ENCODE measurements at places on chromosomes 2 and 18. TPM values are rescaled to one million over a fixed set of nuclear protein-coding genes. Genes with fewer than 3 reads are reported as not detected.

C2orf81 gene
- total RNA-seq, result 22.5 TPM

ADD2 gene
- not detected for total RNA-seq

SRD5A2 gene
- total RNA-seq, result not detected

GYPC gene
- 107 TPM for total RNA-seq

POLR1A gene
- total RNA-seq, result 42.3 TPM

GRCh38 chr2:109514857-109515256, 98.9 kb downstream of the SEPTIN10 start:
- no peak for DNase-seq

- no peak for DNase-seq
Observed at GRCh38 chr2:70894765-70895164, 40.9 kb upstream of the ATP6V1B1 start.

DNA sequence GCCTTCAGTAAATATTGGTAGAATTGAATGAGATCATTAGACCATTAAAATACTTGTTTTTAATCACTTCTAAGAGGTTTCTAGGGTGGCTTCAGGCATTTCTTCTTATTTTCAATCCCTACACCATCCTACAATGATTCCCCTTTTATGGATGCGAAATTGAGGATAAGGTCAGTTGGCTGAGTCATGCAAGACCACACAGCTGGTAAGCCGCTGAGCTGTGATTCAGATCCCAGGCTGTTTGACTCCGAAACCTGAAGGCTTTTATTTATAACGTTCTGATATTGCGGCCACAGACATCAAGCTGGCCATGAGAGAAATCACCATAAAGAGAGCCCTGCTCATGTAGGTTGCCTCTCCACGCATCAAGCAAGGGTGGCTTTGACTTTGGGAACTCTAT, 133.4 kb downstream of the VAPA start:
- no peak for DNase-seq

GRCh38 chr2:150513647-150514046, 26.2 kb upstream of the RND3 start:
- DNase-seq, result no peak

GRCh38 chr2:59830601-59831000, 722.9 kb downstream of the BCL11A start:
- DNase-seq, result no peak

GRCh38 chr2:240794178-240794721, 25.8 kb downstream of the KIF1A start:
- no peak for DNase-seq

- DNase-seq, result no peak
Observed at GRCh38 chr2:225381609-225382008, 17.9 kb upstream of the NYAP2 start.

DNA sequence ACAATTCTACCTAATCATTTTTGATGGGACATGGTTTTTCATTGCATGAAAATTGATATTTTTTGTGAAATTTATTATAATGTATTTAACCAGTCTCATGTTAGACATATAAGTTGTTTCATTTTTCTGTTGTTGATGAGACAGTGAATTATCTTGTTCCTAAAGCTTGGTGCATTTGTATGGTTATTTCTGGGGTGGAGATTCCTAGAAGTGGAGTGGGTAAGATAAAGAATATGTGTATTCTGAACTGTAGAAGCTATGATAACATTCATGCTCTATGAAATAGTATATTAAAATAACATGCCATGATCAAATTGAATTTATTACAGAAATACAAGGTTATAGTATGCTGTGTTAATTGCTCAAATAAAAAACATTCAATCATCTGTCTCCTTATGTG, 69.2 kb downstream of the BOLA3 start:
- no peak for DNase-seq

GRCh38 chr2:207766041-207766551, 3.6 kb downstream of the FZD5 start:
- DNase-seq, result no peak
